NCI-H526 treated with DMSO at 0.1 percent for 48 hours (cell line): ENCODE measurements at places on chromosomes 16 and 17.
A peak's percentile ranks its signal among the peaks of the same experiment; 100 is the strongest.

DNA sequence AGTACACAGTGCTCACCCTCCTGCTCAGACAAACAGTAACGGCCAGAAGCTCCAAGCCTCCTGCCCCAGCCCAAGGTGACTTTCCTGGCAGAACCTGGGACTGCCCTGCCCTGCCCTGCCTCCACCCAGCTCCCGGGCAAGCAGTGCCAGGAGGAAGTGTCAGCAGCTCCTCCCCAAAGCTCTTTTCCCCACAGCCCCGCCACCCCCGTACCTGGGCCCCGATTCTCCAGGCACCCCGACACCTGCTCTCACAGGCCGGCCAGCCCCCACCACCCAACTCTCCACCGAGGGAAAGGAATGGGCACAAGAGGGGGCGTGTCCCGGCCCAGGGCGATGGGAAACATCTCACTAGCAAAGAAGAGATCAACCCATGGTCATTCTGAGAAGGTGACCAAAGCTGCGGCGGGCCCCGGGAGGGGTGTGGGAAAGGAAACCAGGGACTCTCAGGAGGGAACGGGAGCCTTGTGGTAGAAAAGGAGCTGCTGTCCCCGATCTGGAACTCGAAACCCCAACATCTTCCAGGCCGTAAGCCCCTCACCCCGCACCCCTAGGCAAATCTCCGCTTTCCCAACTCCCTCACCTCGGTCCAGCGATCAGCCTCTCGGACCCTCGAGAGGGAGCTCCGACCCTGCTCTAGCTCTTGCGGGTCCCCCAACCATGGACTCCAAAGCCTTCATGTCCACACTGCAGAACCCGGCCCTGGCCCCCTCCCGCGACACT lies 1.2 kb downstream of the BCAR1 start:
- no peak for DNase-seq

DNA sequence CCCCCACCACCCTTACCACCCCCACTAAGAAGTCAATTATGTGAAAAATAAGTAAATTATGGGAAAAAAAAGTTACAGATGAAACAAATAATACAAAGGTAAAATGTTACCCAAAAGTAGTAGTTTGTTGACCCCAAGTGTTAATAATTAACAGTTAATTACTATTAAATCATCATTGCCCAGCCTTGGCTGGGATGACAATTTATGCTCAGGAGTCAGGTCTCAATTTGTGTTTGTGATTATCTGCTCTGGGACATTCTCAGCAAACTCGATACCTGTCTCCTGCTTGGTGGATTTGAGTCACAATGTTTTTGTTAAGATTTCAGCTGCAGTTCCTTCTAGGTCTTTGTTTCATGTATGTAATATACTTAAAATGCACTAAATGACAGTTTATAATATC lies 172.3 kb upstream of the IRX3 start:
- DNase-seq, result no peak

DNA sequence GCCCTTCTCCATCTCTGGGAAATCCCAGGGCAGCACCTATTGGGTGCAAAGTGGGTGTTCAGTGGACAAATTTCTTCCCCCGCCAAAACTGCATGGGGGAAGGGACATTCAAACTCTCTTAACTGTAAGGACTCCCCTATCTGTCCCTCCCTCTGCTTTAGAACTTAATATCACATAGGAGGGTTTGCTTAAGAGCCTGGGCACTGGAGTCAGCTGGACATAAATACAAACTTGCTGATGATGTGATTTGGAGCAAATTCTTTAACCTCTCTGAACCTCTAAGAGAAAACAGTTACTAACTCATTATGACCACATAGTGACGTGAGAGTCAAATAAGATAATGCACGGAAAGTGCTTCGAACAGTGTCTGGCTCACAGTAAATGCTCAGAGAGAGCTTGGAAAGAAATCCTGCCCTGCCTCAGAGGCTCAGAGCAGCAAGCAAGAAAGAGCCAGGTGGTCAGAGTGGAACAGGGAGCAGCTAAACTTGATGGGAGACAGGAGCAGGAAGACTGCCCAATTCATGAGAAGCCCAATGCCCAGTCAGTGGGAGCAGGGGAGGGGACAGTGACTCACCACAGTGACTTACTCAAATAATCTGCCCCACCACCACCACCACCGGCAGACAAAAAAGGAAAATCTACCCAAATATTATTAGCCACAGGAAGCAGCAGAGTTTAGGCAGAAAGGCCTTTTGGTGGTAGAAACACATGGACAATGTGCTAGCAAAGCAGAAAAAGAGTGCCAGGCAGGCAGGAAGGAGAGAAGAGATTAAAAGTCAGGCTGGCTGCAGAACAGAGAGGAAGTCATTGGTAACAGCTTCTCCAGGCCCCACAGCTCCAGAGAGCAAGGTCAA lies 23.9 kb upstream of the CCL1 start:
- no peak for DNase-seq

- DNase-seq, result no peak
These were observed 11.5 kb downstream of the SLC35B1 start for GRCh38 chr17:49696233-49696761.

- no peak for DNase-seq
These were observed 93.0 kb downstream of the RAP1GAP2 start for GRCh38 chr17:2889256-2889655.

- DNase-seq, result no peak
These were observed 101.7 kb downstream of the MAP2K6 start for GRCh38 chr17:69516225-69516624.

GRCh38 chr17:42249681-42250446 lies 26.3 kb downstream of the STAT5B start:
- no peak for DNase-seq

DNA sequence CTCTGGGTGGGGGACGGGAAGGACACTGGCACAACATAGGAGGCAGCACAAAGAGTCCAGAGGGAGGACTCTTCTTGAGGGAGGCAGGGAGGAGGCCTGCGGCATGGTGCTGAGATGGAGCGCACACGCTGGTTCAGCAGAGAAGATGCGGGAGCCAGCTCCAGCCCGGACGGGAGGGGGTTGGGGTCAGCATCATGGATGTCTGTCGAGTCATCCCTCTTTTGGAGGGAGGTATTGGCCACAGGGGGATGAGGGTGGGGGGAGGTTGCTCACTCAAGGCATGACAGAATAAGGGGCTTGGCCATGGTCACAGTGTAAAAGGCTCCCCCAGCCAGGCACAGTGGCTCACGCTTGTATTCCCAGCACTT lies 19.3 kb downstream of the DCAKD start:
- no peak for DNase-seq

GRCh38 chr16:3735541-3735940 lies 18.2 kb upstream of the TRAP1 start:
- DNase-seq, result no peak

- peak; percentile 63 for DNase-seq
These were observed 186.0 kb downstream of the TANC2 start for GRCh38 chr17:63151941-63152523.

DNA sequence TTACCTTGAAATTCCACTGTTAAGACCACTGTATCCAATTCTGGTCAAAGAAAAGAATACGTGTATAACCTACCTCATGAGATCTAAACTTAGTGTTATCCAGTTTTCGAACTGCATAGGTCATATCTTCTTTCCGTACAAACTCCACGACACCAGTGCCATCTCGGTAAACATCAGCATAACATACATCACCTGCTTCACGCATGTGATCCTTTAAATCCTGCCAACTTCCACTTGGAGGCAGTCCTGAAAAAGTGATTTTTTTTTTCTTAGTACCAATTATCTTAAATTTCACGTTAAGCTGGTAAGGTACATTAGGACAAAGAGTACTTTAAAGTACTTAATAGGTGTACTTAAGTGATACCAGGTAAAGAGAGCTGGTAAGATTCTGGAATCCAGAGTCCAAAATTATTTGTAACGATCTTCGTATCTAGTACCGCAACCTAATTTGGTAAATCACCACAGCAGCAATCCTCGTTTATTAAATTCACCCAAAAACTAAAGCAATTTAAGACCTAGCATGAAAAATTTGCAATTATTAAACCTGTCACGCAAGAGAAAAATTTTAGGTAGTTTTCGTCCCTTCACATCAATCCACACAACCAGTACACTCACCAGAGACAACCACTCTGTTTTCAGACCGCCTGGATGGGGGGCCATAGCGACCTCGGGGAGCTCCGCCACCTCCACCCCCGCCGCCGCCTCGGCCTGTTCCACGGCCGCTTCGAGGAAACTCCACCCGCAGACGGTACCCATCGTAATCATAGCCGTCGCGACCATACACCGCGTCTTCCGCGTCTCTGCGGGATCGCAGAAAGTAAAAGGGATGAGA lies 1.1 kb downstream of the SRSF1 start:
- no peak for DNase-seq

- no peak for DNase-seq
These were observed 64.1 kb downstream of the ZFHX3 start for GRCh38 chr16:72983728-72984350.

DNA sequence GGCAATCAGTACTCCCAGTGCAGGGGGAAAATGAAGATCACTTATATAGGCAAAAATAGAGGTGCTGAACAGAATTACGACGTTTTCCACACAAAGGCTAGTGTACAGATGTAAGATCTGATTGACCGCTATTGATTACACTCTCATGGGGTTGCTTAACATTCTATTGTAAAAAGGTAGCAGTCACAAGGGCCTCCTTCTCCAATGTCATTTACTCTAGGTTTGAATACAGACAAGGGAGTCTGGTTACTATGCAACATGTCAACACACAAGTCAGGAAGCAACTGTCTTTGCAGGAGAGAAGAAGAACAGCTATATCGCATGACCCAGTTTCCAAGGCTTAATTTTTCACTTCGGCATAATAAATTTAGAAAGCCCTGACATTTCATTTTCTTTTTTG lies 7.9 kb downstream of the KRT37 start:
- DNase-seq, result no peak

DNA sequence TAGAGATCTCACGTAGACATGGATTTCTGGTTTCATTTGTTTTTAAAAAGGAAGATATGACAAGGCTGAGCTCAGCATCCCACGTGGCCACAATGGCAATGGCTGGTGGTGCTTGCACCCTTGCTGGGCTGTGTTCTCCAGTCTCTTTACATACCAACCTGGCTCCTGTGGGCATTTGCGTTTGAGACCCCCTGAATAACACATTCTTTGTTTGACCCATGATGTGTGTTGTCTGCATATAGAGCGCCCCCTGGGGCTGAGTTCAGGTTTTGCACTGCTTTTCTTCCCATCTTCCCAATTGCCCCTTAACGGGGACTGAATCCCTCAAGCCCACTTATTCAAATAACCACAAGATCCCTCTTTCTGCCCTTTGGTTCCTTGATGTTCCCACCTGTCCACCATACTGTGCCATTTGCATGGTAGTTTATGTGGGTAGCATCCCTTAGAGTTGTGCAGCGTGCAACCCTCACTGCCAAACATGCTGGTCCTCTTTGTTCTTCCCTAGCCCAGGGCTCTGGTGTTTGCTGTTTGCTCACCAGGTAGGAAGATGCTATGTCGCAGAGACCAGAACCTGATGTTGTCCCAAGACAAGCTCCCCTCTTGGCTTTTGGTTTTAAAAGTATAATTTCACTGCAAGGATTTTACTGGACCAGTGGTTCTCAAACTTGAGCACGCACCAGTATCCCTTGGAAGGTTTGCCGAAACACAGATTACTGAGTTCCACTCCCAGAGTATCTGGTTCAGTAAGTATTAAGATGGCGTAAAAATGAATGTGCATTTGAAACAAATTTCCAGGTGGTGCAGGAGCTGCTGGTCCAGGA lies 38.5 kb upstream of the NKD1 start:
- DNase-seq, result peak; percentile 13

- DNase-seq, result no peak
These were observed 393.4 kb downstream of the SEC14L1 start for GRCh38 chr17:77534137-77534536.

DNA sequence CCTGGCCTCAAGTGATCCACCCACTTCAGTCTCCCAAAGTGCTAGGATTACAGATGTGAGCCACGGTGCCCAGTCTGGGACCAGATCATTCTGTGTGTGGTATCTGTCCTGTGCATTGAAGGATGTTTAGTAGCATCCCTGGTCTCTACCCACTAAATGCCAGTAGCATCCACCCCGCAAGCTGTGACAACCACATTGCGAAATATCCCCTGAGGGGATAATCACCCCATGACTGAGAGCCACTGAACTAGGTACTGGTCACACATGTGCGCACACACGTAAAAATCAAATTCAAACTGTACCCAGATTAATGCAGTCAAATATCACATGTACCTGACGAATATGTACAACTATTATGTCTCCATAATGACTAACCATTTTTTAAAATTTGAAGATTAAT lies 35.8 kb downstream of the TEKT5 start:
- DNase-seq, result no peak

GRCh38 chr17:17419631-17420030 lies 57.2 kb upstream of the MED9 start:
- no peak for DNase-seq

GRCh38 chr16:945271-946047 lies 25.3 kb downstream of the LMF1 start:
- no peak for DNase-seq

- no peak for DNase-seq
These were observed 1616.4 kb downstream of the CDH8 start for GRCh38 chr16:60419859-60420258.

DNA sequence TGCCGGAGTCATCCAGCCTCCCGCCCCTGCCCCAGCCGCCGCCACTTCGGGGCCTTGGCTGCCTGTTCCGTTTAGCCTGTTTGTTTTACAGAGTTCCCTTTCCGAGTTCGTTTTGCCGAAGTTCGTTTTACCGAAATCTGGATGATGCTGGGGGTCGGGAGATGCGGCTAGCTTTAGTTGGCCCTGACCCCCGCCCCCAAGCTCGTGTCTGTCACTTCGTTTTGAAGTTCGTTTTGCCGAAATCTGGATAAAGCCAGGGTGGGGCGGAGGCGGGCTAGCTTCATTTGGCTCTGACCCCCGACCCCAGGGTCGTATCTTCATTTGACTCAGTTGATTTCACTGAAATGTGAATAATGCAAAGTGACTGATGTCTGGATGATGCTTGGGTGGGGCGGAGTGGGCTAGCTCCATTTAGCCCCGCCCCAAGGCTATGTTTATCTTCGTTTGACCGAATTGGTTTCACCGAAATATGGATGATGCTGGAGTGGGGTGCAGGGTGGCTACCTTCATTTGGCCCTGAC lies 591 bp downstream of the PSMD7 start:
- DNase-seq, result no peak

GRCh38 chr17:11144358-11145233 lies 96.4 kb upstream of the SHISA6 start:
- peak; percentile 8 for DNase-seq

DNA sequence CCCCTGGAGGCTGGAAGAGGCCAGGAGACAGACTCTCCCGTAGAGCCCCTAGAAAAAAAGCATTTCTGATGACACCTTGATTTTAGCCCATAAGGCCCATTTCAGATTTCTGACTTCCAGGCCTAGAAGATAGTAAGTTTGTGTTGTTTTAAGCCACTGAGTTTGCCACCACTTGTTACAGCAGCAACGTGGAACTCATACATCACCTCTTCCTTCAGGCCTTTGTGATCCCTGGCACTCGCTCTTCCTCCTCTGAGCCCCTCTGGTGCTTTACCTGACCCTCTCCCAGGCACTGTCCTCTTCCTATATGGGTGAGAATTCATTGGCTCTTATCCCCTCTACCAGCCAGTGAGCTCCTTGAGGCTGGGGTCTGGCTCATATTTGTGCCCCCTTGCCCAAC lies 18.7 kb upstream of the KRT19 start:
- no peak for DNase-seq
